ENCODE measurements at places on chromosomes 5 and 9.

DNA sequence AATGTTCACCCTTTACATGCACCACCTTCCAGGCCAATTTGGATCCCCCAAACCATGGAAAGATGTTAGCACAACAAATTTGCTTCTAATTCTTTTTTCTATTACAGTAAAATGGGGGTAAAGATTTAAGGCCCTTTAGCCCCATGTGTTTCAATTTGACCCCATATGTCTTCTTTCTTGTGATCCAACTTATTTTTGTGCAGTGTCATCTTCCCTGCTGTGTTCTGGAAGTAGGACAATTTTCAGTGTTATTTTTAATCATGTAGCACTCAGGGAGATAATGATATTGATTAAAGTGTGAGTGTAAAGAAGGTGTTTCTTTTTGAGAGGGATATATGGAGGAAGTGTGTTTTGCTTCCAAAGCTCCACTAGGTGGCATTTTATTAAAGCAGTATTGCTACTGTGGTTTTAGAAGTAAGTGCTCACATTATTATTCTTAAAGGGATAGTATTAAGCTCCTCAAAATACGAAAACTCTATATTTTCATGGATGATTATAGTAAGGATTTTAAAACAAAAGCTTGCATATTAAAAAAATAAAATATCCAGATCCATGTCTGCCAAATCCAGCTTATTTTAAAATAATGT is 118.7 kb upstream of the ATP10B start:
- no peak for DNase-seq

GRCh38 chr9:107246259-107247254 is 36.5 kb upstream of the RAD23B start:
- no peak for DNase-seq

DNA sequence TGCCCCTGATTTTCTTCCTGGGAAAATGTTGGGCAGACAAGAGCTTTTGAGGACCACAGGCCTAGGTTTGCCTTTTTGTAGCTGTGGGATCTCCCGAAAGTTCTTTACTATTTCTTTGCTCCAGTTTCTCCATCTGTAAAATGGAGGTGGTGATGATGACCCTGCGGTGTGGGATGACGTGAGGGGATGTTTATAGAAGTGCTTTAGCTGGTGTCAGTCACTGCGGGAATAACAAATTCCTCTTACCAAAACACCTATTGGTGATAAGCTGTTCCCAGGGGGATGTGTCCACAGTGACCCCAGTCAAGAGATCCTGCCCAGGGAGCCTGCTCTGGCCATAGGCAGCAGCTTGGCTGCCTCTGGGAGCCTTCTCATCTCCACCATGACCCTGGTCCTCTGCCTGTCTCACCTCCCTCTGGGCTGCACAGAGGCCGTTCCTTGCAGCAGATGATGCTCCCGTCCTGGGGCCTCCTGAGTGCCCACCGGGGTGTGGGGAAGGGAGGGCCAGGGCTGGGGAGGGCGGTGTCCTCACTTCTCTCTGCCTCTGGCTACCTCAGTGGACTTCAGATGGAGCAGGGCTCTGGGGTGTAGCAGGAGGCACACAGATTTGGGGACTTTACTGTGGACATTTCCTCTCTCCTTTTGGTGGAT is 77.2 kb downstream of the COL15A1 start:
- no peak for DNase-seq

GRCh38 chr5:159498630-159499029 is 168.3 kb upstream of the IL12B start:
- no peak for DNase-seq

DNA sequence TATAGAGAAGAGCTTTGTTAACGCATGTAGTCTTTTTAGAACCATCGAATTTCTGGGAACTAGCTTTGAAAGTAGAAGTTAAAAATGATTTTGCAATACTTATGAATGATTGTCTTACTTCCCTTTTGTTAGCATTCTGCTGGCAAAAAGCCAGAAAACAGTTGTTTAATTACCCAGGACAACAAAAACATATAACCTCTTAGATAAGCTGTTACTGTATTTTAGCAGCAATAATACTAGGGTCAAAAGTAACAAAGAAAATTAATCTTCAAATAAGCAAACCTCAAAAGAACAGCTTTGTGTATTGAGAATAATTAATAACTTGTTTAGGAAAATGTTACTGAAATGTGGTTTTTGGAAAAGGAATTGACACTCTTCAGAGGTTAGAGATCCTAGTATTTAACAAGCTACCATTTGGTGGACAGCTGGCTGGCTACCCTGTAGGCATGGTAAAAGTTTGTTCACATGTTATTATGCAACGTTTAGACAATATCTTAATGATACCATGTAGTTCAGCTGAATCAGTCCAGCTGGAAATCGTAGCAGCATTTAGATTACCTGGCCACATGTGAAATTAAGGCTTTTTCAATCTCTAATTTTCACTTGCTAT is 3.8 kb downstream of the FGF10 start:
- DNase-seq = no peak

DNA sequence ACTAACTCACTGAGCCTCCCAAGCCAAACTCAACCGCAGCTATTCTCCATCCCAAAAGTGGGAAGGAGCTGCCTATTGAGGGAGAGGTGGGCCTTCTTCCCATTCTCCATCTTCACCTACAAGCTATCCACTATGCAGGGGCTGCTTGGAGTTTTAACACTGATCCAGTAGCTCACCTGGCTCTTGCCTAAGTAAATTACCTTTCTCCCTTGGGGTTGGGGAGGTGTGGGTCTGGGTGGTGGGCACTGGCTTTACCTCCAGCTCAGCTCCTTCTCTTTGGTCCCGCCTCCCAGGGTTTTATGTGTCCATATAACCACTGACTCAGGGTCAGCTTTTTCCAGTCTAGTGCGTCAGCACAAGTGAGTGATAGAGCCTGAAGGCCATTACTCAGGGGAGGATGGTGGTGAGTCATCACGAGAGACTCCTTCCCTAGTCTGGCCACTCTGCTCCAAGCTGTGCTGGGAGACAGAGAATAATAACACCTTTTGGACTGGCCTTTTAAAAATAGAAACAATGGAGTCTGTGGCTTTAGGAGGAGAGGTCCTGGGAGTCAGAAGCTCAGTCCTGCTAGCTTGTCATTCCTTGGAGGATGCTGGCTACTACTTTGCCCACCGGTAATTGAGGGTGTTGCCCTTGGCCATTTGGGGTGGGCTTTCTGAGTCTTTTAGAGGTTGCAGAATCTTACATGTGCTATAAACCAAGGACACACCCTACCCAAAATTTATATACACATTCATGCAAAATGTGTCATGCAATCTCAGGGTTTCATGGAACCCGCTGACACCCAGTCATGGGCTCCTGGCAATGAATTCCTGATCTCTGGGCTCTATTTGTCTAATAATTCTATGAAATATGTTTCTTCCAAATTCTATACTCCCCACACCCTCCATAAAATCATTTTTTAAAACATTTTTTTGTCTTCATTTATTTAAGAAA is 35.6 kb upstream of the ATP6V1G1 start:
- peak; percentile 99 for DNase-seq

DNA sequence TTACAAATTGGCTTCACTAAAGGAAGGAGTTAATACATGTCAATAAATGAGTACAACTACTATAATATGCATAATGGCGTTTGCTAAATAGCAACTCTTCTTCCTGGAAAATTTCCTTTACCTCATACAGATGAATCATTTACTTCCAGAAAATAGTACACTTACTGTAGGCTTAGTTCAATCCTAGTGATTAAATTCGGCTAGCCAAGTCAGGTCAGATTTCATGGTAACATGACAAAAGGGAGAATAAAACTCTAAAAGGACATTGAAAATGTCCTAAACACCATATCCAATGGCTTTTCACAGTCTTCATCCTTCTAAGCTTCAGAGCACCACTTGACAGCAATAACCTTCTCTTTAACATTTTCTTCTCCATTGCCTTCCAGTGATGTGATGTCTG is 42.1 kb upstream of the ZFAND5 start:
- DNase-seq = no peak

GRCh38 chr5:107376546-107377276 is 294.0 kb downstream of the EFNA5 start:
- DNase-seq = no peak

GRCh38 chr5:153551537-153552079 is 61.1 kb downstream of the GRIA1 start:
- DNase-seq = peak; percentile 96

GRCh38 chr9:4828761-4829160 is 36.0 kb downstream of the RCL1 start:
- DNase-seq = peak; percentile 29

- DNase-seq = no peak
Measured at GRCh38 chr5:178201927-178202235, 2.5 kb upstream of the HNRNPAB start.

GRCh38 chr5:7589800-7590199 is 193.9 kb downstream of the ADCY2 start:
- no peak for DNase-seq

GRCh38 chr5:166909040-166909439 is 1382.4 kb upstream of the WWC1 start:
- no peak for DNase-seq

- DNase-seq = no peak
Measured at GRCh38 chr5:71974165-71974564, 133.1 kb upstream of the MAP1B start.

- no peak for DNase-seq
Measured at GRCh38 chr9:107313555-107314096, 30.5 kb downstream of the RAD23B start.

GRCh38 chr9:116549061-116549664 is 137.9 kb upstream of the TRIM32 start:
- DNase-seq = peak; percentile 93

DNA sequence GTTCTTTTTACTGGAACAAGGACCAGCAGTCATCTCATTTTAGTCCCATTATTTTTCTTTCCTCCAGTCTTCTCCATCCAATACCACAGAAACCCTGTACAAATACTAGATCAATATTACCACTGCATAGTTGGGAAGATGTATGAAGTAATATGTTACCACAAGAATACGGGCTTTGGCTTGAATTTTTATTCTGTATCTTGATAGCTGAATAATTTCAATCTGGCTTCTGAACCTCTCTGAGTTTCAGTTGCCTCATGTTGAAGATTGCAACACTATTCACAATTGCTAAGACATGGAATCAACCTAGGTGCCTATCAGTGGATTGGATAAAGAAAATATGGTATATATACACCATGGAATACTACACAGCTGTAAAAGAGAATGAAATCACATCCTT is 82.9 kb downstream of the SGCD start:
- no peak for DNase-seq

GRCh38 chr9:98365227-98365669 is 109.8 kb upstream of the TBC1D2 start:
- peak; percentile 17 for DNase-seq

DNA sequence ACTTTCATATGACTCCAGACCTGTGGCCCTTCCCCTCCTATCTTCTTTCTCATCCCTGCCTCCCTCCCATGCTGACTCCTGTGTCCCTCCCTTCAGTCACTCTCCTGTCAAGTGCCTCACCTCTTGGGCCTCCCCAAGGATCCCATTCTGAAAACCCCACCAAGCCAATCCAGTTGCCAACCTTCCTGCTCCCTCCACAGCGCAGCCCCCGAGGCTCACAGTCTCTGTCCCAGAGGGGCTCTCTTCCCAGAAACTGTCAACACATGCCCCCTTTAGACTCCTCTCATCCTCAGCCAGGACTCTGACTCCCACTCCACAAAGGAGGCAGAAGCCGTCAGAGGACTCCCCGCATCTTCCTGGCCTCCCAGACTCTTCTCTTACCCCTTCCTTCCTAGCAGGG is 30.8 kb downstream of the ACSL6 start:
- no peak for DNase-seq

DNA sequence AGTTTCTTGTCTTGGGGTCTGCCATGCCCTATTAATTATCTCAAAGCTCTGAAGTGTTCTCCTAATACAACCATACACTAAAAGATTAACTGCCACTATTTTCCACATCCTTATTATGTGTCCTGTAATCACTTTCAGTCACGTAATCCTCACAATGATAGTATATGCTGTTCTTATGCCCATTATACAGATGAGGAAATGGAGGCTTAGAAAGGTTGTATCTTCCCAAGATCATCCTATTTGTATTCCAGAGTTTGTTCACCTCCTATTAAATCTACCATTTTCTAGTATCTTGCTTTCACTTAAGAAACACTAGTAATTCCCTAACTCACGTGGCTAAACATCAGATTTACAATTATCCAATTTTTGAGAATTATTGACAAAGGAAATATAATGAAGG is 2.9 kb upstream of the ARHGEF28 start:
- DNase-seq = no peak

DNA sequence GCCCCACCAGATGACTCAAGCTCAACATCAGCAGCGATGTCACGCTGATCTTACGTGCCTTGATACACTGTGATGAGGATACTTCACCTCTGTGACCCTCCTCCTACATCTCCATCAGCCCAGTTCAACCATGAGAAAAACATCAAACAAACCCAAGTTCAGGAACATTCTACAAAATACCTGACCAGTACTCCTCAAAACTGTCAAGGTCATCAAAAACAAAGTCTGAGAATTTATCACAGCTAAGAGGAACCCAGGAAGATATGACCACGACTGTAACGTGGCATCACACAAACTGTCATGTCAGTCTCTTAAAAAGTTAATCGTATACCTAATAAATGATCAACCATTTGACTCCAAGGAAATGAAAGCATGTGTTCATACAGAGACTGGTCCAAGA is 90.8 kb downstream of the COL23A1 start:
- no peak for DNase-seq

DNA sequence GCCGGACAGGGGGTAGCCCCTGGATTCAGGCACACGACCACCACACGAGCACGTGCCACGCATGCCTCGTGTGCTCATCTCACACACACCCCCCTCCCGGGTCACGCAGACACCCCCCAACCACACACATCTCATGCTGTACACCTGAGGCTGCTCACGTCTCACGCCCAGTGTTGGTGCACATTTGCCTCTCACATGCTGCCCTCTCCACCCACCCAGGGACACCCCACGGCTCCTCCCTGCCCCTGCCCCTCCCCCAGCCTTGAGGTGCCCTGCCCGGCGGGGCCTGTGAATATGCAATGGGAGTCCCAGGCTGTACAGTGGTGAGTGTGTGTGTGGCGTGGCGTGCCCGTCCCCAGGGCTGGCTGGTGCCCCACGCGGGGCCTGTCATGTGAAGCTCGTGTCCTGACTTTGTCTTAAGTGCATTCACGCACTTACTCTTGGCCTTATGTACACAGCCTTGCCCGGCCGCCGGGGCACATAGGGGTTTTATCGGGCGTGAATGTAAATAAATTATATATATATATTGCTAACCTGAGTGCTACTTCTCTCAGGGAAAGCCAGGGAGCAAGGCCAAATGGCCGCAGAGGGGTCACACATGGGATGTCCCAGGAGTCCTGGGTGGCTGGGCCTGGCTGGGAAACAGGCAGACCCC is 18.7 kb downstream of the HK3 start:
- no peak for DNase-seq

DNA sequence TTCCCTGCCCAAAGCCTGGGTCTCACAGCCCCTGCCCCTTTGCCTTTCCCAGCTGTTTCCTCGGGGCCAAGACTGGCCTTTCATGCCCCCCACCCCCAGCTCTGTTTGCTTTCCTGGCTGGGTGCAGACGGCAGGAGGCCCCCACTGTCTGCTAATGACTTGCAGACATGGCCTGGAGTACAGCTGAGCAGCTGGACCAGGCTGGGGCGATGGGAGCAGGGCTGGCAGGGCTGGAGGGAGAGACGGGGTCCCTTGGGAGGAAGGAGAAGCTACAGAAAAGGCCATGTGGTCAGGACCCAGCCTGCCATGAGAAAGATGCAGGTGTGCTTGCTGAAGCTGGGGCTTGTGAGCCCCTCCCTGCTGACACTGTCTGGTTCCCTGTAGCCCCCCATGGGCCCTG is 28.3 kb upstream of the GFPT2 start:
- DNase-seq = no peak

GRCh38 chr5:10635257-10635866 is 71.5 kb downstream of the ANKRD33B start:
- DNase-seq = peak; percentile 40

GRCh38 chr5:27532305-27532704 is 493.9 kb upstream of the CDH9 start:
- DNase-seq = no peak

Measured in HFFc6 (cell line).